ENCODE measurements at places on chromosomes 3 and 15.

- DNase-seq: no peak
These were observed 223.0 kb downstream of the NSUN3 start for GRCh38 chr3:94285872-94286271.

- no peak for DNase-seq
These were observed 150.3 kb downstream of the SLC9A9 start for GRCh38 chr3:143697975-143698374.

GRCh38 chr3:105791131-105791530, 77.7 kb downstream of the CBLB start:
- no peak for DNase-seq

DNA sequence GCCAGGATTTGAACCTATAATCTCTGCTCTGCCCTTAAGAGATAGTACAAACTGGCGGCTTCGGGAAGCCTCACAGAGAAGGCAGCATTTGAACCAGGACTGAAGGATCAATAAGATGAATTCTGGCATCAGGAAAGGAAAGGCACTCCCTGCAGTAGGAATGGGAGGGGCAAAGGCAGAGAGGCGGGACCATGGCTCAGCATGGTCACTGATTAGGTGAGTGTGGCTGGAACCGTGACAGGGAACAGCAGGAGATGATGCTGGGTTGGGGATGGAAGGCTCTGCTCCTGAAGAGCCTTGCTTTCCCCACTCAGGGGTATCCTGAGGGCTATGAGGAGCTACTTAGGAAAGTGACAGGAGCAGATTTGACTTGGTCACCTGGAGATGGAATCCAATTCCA, 158.5 kb downstream of the FEZF2 start:
- DNase-seq: no peak

DNA sequence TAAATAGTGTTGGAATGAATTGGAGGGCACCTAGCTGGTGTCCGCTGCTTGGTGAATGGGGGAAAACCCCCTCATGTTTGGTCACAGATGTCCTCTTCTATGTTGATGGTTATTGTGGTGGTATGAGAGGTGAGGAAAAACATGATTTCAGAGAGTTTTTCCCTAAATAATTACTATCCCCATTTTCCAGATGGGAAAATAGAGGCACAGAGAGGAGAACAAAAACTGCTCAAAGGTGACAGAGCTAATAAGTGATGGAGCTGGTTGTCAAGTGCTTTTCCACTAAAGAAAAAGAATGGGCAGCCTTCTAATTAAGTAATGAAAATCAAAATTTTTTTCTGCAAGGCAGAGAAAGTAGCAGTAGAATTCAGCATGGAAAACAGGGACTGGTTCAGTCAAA, 30.2 kb upstream of the CFAP161 start:
- DNase-seq: no peak

DNA sequence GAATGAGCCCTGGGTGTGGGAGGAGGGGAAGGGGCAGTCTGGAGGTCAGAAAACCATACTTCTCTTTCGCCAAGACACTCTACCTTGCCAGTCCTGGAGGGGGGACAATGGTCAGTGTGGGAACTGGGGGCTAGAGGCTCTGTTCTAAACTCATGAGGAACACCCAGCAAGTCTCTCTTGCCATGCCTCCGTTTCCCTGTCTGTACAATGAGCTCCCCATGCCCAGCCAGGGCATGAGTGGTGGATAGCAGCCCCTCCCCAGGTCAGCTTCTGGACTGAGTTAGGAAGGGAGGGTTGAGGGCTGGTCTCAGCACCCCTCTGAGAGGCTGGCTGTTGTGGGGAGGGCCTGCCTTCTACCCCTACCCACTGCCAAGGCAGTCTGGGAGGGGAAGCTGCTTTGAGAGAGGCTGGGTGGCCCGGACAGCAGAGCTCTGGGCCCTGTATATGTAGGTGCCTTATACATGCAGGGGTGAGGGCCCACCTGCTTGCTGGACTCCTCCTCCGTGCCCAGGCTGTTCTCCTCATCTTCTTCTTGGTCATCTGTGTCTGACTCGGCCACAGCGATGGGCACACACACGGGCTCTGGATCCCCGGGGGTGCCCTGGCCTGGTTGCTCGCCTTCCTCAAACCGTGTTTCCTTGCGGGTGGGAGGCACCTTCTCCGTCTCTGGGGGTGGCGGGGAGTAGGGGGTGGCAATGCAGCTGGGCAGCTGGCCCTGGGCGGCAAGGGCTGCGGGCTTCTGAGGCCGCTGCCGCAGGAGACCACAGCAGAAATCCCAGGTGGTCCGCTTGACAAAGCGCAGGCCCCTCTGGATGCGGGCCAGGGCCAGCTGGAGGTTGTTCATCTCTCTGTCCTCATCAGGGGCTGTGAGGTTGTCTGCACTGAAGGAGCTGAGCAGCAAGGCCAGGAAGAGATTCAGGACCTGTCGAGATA, 68.8 kb downstream of the SCN5A start:
- no peak for DNase-seq

GRCh38 chr15:68315495-68316031, 38.0 kb downstream of the FEM1B start:
- no peak for DNase-seq

DNA sequence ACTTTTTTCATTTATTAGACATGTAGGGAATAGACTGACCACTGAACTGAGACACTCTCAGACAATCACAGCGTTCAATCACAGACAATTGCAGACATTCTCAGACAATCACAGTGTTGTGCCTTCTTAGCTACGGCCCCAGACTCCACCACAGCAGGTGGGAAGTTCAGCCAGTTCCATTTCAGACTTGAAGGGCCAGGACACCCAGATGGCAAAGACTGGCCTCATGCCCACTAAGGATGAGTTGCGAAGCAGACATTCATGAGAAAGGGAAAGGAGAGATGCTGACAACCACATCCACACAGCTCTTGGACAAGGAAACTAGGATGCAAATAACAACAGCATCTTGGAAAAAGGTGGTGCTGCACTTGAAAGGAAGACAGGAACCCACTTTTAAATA, 21.9 kb upstream of the ALDH1L1 start:
- no peak for DNase-seq

GRCh38 chr3:121481106-121481880, 64.5 kb downstream of the POLQ start:
- DNase-seq: no peak

DNA sequence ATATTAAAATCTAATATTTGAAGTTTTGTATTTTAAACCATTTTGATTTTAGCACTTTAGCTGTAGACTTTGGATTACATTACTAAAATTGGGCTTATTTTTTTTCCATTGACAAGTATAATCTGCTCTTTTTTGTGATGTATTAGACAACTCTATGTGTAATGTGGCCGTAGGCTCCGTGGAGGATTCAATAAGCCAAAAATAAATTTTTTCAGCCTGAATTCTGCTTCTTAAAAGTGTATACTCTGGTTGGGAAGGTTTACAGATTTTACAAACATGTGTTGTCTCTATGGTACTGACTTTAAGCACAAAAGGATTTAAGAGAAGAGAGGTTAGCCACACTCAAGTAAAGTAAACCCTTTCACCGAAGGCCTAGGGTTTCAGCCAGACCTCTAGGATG, 110.8 kb downstream of the PLCL2 start:
- DNase-seq: no peak

DNA sequence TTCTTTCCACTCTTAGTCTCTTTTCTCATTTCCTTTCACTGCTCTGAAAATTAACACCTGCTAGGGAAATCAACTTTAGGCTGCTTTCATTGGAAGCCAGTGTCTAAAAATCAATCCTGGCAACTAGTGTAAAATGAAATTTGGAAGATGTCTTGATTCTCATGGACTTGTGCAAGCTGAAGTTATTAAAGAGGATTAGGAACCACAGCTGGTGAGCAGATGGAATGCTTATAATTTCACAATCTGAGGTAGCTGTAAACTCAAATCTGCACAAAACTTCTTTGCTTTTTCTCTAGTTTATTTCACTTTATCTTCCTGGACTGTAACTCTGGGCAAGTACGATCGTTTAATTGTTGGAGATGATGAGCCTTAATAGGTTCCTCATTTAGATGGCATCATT, 175.6 kb downstream of the GHSR start:
- DNase-seq: no peak

DNA sequence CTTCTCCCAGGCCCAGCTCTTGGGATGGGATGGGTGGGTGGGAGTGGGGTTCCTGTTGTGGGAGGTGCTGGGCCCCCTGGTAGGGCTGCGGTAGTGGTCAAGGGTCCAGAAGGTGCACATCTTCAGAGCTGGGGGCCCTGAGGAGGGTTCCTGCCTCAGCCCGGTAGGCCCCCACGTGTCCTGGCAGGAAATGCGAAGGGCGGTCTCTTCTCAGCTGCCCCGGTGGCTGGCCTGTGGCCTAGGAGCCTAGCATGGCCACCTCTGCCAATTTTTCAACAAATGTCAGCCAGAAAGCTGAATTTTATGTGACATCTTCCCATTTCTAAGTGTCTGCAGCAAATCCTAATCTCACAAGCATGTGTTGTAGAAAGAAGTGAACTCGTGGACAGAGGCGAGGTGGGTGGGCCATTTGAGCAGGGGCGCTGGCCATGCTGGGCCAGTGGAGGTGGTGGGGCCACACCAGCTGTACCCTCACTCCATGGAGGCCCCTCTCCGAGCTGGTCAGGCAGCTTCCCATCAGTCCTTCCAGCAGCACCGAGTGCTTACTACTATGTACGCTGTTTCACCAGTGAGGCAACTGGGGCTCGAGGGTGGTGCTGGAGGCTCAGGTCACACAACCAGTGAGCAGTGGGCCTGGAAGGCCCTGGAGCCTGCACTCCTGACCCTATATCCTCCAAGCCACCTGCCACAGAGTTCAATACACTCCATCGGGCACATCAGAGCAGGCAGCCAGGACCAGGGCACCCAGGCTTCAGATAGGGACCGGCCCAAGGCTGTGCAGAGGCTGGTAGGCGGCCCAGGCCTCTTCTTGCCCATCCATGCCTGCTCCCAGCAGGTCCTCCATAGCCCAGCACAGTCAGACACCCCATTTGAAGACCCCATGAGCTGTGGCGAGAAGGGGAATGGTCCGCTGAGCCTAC, 23.2 kb downstream of the FBLN2 start:
- DNase-seq: no peak

- DNase-seq: no peak
These were observed 20.5 kb downstream of the ZNF609 start for GRCh38 chr15:64480891-64481290.

DNA sequence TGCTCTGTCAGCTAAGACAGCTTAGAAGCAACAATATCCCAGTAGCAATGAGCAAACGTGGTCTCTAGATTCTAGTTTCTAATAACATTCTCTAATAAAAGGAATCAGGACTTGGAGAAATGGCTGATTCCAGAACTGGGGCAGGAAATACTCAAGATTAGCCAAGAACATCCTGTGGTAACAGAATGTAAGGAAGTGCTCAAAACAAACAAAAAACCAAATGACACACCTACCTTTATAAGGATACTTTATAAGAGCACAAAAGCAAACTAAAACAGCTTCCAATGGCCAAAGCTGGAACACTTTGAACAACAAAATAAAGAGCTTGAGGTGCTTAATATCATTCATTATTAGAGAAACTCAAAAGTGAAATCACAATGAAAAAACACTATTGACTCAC, 33.1 kb upstream of the EIF5A2 start:
- DNase-seq: no peak

GRCh38 chr3:73214846-73215245, 153.4 kb downstream of the EBLN2 start:
- no peak for DNase-seq
